ENCODE measurements at places on chromosomes 7 and 10.

DNA sequence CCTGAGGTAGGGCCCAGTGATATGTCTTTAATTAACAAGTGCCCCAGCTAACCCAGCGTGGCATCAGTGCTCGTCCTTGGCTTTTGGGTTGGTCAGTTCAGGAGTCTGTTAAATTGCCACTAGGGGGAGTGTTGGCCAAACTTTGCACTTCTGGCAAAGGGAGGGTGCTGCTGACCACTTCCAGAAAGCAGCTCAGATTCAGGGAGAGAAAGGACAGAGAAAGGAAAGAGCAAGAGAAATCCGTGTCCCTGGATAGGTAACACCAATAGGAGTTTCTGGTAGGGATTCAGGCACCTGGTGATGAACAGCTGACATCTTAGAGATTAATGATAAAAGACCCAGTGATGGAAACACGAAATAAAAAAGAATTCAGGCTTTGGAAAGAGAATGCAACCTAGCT is 243.1 kb upstream of the AOAH start:
- DNase-seq, result peak; percentile 86

DNA sequence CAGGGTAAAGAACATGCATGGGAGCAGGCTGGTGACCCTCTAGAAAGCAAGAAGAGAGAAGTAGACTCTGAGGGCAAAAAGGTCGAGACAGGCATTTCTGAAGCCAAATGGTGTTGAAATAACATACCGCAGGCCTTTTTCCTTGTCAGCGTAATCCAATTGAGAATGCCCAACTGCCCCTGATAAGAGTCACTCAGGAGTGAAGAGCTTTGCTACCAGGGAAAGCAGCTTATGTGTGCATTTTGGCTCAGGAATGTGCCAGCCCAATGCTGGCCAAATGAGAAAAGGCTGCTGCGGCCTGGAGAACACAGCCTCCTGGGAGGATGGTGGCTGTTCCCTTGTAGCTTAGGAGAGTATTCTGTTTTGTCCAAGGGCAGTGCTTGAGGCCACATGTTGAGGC is 61.4 kb upstream of the NFKB2 start:
- DNase-seq, result no peak

GRCh38 chr10:62850646-62851045 is 34.5 kb upstream of the EGR2 start:
- DNase-seq, result no peak

GRCh38 chr7:29154076-29154475 is 7.7 kb upstream of the CPVL start:
- DNase-seq, result no peak

GRCh38 chr7:18579698-18580097 is 84.1 kb downstream of the HDAC9 start:
- DNase-seq, result no peak

GRCh38 chr7:51242881-51243518 is 73.6 kb downstream of the COBL start:
- no peak for DNase-seq

GRCh38 chr10:12730809-12731519 is 270.5 kb downstream of the CCDC3 start:
- DNase-seq, result no peak

DNA sequence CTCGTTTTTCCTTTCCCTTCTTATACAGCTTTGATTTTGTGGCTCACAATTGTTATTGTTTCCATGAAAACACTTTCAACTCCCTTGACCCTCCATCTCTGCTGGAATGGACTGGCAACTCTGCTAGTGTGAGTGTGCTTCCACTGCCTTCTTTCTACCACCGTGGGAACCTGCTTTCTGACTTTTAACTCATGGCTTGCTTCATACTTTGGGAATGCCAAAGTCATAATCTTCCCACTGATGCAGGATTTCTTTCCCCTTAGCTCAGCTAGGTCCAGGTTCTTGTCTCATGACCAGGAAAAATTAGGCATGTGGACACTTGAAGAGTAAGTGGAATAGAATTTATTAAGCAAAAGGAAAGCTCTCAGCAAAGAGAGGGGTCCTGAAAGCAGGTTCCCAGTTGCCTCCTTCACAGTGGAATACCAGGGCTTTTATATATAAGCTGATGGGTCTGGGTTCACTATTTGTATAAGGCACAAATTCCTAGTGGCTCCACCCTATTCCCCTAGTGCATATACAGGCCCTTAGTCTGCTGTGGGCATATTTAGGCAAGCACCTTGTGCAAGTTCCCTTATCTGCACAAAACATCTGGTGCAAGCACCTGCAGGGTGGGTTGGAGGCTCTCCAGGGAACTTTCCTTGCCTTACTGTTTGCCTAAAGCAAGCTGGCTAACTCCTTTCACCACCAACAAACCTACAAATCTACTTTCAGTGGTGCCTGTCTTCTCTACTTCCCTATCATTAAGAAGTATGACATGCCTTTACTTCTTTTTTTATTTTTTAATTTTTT is 119.5 kb downstream of the CFAP58 start:
- peak; percentile 91 for DNase-seq

GRCh38 chr10:15316871-15317464 is 54.1 kb downstream of the FAM171A1 start:
- DNase-seq, result no peak

DNA sequence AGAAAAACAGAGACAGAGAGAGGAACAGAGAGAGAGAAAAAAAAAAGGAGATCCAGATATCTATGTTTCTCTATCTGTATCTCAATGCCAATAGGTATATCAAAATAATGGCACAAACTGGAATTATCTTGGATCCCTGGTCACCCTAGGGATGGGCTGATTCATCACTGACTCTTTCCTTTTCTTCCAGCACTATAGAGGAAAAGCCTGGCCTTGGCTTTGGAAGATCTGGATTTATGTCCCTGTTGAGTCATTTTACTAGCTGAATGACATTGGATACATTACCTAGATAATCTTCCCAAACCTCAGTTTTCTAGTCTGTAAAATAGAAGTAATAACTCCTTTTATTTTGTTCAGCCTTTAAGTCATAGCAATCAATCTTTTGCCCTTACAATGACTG is 152.8 kb upstream of the GDF10 start:
- no peak for DNase-seq

- DNase-seq, result no peak
Observed at GRCh38 chr7:128672927-128673517, 930 bp downstream of the GARIN1A start.

- no peak for DNase-seq
Observed at GRCh38 chr7:5635006-5635405, 146.5 kb downstream of the RNF216 start.

- DNase-seq, result no peak
Observed at GRCh38 chr7:116788572-116789197, 73.7 kb upstream of the CAPZA2 start.

GRCh38 chr10:52440612-52441285 is 126.7 kb downstream of the DKK1 start:
- DNase-seq, result no peak

- no peak for DNase-seq
Observed at GRCh38 chr10:25493122-25493893, 318.5 kb downstream of the GPR158 start.

DNA sequence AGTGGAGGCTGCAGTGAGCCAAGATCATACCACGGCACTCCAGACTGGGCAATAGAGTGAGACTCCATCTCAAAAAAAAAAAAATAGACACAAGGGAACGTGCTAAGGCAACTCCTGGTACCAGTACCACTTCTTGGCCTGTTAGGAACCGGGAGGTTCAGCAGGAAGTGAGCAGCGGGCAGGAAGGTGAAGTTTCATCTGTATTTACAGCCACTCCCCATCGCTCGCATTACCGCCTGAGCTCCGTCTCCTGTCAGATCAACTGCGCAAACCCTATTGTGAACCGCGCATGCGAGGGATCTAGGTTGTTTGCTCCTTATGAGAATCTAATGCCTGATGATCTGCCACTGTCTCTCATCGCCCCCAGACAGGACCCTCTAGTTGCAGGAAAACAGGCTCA is 69.9 kb upstream of the FOXK1 start:
- no peak for DNase-seq

DNA sequence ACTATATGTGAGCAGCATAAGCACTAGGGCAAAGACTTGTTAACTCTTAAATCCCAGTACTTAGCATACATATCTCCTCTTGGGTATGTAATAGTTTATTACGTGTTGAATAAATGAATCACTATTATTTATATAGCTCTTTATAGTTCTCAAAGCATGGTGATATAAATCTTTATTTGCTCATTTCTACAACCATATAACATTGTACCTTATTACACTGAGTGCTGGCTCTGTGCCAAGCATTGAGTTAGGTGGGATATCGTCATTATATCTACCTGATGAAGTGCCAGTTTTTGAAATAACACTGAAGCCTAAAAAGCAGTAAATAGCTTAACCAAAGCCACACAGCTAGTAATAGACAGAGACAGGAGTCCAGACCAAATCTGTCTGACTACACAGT is 27.9 kb downstream of the AHR start:
- DNase-seq, result no peak

- no peak for DNase-seq
Observed at GRCh38 chr7:25765110-25765655, 386.8 kb upstream of the NFE2L3 start.

DNA sequence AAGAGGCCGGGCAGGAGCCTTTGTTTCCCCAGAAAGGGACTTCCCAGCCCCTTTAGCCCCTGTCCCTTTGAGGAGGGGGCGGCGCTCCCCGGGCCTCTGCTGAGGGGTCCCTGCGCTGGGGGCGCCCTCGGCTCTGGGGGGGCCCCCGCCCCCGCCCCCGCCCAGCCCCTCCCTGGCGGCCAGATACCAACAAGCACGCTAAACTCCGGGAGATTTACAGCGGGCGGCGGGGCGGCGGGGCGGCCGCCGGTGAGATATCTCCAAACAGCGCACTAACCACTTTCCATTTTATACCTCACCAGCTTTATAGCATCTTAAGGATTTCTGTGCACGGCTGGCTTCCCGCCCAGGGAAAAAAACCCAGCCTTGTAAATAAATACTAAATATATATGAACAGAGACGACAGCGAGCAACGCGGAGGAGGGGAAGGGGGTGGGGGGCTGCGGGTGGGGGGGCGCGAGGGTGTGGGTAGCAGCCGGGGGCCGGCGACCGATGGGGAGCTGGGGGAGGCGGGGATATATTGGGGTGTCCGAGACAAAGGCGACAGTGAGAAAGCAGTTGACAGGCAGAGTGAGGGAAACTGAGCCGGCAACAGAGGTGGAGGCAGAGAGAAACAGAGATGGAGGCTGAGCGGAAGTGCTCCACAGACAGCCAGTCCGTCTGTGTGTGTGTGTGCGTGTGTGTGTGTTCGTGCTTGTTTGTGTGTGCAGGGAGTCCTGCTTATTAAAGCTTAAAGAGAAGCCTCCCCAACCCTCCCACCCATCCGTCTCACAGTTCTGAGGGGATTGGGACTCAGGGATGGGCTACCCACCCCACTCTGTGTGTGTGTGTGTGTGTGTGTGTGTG is 85.8 kb downstream of the HIF1AN start:
- DNase-seq, result peak; percentile 29

GRCh38 chr7:95595746-95596197 is 544 bp downstream of the PDK4 start:
- DNase-seq, result no peak

DNA sequence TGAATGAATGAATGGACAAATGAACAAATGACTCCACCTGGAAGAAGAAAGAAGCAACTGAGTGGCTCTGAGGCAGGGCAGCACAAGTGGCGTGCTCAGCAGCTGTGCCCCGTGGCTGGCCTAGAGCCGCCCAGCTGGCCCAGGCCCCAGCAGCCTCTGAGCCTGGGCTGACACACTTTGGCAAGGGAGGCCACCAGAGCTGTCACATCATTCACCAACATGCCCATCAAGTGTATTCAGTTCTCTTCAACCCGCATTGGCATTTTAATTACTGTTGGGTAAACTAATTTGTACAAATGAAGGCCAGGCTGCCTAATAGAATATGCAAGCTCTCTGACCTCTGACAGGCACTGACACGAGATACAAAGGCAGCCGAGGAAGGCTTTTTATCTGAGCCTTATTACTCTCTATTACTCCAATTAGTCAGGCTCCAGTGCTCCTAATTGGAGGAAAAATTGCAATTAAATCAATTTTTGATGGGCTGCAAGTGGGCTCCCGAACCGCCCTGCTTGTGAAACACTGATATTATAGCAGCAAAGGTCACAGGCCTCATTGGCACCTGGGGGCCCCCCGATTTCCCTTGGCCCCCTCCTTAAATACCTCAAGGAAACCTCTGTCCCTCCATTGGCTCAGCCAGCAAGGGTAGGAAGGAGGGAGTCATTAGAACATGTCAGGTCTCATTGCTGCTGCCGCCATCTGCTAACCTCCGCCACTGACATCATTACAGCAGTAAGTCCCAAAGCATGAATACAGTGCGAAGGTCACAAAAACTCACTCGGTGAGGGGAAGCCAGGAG is 41.9 kb downstream of the DPCD start:
- DNase-seq, result no peak

DNA sequence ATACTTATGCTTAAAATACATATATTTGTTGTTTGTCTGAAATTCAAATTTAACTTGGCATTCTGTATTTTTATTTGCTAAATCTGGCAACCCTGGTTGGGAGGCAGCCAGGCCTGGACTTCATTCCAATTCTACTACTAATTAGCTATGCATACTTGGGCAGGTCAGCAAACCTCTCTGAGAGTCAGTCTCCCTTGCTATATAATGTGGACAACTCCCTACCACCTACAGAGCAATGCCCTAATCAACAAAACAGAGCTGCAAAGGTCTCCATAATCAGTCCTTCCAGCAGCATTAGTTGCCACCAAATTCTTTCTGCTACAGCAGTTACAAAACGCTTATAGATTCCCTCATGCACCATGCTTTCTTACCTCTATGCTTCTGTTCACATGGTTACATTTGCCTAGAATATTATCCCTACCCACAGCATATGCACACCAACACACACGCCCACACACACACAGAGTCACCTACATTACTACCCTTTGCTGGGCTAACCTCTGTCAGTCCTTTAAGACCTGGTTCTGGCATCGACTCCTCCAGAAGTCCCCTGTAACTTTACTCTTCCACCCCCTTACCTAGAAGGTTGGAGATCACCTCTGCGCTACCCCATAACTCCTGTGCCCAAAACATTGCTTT is 188.7 kb downstream of the FGFR2 start:
- no peak for DNase-seq

GRCh38 chr10:99850767-99851340 is 68.4 kb downstream of the ABCC2 start:
- DNase-seq, result no peak

- DNase-seq, result no peak
Observed at GRCh38 chr7:1239803-1240516, 7.3 kb downstream of the UNCX start.

GRCh38 chr7:150396851-150397260 is 17.7 kb downstream of the ZNF775 start:
- DNase-seq, result no peak

- no peak for DNase-seq
Observed at GRCh38 chr7:115037128-115037802, 115.4 kb downstream of the MDFIC start.

Measured in T47D (cell line).